ENCODE measurements at places on chromosomes 1 and 21.

- no peak for DNase-seq
These were observed 78.9 kb downstream of the RAP1GAP start for GRCh38 chr1:21590126-21590880.

GRCh38 chr1:109863667-109864046 lies 47.0 kb upstream of the CSF1 start:
- DNase-seq: no peak

- no peak for DNase-seq
These were observed 18.3 kb downstream of the S100A11 start for GRCh38 chr1:152018537-152018936.

DNA sequence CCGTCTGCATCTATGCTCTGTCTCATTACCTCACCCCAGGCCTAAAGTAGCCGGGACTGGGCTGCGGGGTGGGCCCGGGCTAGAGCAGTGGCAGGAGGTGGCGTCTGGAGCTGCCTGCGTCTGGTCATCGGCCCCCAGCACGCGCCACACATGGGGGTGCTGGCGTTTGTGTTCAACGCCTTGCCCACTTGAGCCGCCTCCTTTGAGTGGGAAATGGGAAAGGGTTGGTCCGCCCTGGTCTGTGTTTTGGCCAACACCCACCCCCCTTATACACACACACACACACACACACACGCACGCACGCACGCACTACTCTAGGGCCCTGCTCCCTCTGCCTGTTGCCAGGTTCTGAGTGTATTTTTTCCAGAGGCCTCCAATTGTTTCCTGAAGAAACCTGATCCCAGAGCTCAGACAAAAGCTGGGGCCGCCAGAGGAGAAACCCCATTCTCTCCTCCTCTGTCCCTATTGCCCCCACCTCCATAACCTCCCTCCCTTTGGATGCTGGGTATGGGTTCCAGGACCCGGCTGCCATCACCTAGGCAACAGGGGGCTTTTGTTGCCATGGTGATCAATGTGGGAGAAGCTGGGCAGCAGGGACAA lies 10.1 kb downstream of the VANGL2 start:
- DNase-seq: no peak

GRCh38 chr1:93499075-93499474 lies 51.2 kb downstream of the FNBP1L start:
- no peak for DNase-seq

- DNase-seq: no peak
These were observed 169.8 kb downstream of the DAB1 start for GRCh38 chr1:57254022-57254421.

Data from activated naive CD4-positive, alpha-beta T cell (primary cell).